ENCODE measurements at places on chromosomes 13 and 19. TPM values are rescaled to one million over a fixed set of nuclear protein-coding genes. Genes with fewer than 3 reads are reported as not detected.
A peak's percentile ranks its signal among the peaks of the same experiment; 100 is the strongest.

The ADGRL1 gene
- total RNA-seq = 9.7 TPM

The COL4A2 gene
- total RNA-seq = 50.0 TPM

- peak; percentile 62 for DNase-seq
Measured at GRCh38 chr19:1122972-1123363, 19.2 kb downstream of the GPX4 start.

GRCh38 chr13:90118467-90119071, 1228.9 kb upstream of the MIR17HG start:
- no peak for DNase-seq

GRCh38 chr13:40275636-40276035, 390.8 kb downstream of the FOXO1 start:
- no peak for DNase-seq

DNA sequence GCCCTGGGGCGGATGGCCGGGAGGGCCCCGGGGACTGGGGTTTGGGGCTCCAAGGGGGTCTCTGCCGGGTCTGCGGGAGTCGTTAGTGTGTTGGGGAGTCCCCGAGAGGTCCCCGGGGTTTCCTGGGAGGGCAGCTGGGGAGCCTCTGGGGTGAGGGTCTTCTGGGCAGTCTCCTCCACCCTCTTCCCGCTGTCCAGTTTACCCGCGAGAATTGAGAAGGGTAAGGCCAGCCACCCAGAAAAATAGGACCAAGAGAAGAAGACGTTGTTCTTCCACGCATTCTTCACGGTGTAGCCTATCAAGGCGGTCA, 1.0 kb upstream of the ETFB start:
- DNase-seq = no peak

- no peak for DNase-seq
Measured at GRCh38 chr19:14580623-14581237, 2.2 kb upstream of the CLEC17A start.

GRCh38 chr19:38402967-38403674, at the start of gene FAM98C:
Gene FAM98C (plus strand): TSS chr19:38403093. CDS start chr19:38403154, 61 bp downstream.
- DNase-seq = peak; percentile 96

DNA sequence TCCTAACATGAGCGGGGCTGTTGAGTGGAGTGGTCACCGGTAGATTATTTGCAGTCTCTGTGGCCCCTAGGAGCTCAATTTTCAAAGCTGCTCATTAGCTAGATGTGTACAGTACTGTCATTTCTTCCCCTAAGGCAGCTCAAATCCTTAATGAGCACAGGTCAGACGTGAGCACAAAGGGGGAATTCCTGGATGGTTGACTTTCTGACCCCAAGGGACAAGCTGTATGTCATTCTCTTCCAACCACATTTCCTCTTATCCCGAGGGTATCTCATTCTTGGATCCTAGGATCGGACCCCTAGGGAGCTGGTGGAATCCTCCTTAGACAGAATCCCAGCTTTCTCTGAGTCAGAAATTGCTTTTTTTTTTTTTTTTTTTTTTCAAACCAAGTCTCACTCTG, 5.7 kb upstream of the OR7G3 start:
- no peak for DNase-seq

- DNase-seq = no peak
Measured at GRCh38 chr19:19026299-19026971, 6.9 kb downstream of the SUGP2 start.

The ZNF208 gene
- not detected for total RNA-seq

GRCh38 chr19:3024870-3025548, 4.1 kb downstream of the TLE2 start:
- no peak for DNase-seq

DNA sequence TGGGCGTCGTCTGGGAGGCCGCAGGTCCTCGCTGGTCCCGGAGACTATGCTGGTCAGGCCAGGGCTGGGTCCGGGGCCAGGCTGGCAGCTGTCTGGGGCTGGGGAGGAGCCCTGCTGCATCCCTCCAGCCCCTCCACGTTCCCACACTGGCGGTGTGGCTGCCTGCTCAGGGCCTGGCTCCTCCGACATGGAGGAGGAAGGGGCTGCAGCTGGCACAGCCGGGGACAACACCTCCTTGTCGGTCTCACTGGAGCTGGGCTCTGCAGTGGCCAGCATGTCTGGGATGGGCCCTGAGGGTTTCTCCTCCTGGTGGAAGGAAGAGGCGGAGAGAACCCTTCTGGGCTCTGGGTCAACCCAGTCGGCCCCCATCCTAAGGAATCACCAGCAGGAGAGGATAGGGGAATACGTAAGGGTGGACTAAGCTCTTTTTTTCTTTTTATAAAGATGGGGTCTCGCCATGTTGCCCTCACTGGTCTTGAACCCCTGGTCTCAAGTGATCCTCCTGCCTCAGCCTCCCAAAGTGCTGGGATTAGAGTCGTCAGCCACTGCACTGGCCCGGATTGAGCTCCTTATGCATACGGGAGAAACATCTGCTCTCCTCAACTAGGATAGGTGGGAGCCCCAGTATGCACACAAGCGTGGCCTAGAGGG, 806 bp downstream of the ZNF414 start:
- no peak for DNase-seq

- no peak for DNase-seq
Measured at GRCh38 chr19:33303791-33304345, 1.5 kb upstream of the CEBPA start.

DNA sequence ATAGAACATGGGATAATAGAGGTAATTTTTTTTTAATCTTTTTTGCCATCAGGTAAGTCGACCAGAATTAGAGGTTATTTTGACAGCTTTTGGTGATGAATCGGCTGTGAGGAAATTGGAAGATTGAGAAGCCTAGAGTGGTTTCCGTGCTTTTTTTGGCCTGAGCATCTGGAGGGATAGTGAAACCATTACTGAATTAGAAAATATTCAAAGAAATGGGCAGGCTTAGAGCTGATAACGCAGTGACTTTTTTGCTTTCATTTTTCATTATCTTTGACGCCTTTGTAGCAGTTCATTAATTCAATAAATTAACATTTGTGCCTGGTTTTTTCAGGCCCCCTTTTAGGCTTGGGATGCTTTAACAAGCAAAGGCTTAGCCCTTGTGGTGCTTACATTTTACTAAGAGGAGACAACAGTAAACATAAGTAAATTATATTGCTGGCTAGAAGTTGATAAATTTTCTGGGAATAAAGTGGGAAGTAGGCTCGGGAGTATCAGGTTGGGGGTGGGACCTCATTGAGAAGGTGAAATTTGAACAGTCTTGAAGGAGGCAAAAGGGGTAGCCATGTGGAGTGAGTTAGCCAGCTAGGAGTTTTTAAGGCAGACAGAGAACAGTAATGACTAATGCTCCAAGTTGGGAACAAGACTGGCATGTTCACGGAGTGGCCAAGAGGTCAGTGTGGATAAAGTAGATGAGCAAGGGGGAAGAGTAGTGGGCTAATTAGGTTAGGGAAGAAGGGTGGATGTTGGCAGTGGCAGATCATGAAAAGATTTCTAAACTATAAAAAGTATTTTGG, 36.5 kb downstream of the GTF2F2 start:
- no peak for DNase-seq

GRCh38 chr13:106804991-106805390, 237.1 kb upstream of the ARGLU1 start:
- DNase-seq = no peak

GRCh38 chr13:19961924-19962323, 3.4 kb downstream of the ZMYM2 start:
- DNase-seq = no peak

DNA sequence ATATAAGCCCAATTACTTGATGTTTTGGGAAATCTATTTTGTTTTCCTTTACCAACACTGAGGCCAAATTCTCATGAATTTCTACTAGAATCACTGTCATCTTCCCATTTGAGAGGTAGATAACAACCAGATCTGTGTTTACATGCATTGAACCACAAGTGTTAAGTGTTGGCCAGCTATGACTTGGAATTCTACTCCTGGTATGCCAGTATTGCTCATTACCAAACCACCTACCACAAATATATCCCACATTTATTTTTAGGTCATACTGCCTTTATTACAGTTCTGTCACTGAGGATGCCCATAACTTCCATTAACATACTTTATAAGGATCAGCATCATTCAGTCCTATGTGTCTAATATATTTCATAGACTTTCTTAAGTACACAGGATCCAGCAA, 328.9 kb downstream of the DIAPH3 start:
- no peak for DNase-seq

DNA sequence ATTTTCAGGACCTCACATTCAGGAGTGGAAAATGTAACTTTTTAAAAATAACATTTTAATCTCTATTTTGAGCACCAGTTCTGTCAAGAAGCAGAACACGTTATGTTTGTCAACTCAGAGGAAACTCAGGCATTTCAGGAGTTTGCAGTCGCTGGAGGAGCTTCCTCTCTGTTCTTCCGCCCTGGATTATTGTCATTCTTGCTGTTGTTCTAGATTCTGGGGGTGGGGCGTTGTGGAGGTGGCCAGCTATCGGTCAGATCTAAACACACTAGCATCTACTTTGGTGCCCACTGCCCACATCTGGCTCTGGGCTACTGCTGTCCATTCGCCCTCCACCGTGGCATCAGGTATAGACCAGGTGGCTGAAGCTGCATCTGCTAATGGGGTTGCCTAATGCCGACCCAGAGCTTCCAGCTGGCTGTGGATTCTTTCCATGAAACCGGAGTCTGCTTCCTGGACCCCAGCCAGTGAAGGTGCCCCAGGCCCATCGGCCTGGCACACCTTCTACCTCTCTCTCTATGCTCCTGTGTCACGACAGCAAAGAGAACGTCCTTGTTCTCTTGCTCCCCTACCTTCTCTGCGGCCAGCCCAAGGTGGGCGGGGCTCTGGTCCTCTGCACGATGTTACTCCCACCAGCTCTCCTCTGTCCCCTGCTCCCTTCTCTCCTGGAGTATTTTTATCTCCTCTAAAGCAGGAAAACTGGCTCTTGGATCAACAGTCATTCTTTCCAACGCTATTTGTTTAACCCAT, 36.7 kb upstream of the DGKH start:
- no peak for DNase-seq

The LRRC63 gene
- 0.16 TPM for total RNA-seq

DNA sequence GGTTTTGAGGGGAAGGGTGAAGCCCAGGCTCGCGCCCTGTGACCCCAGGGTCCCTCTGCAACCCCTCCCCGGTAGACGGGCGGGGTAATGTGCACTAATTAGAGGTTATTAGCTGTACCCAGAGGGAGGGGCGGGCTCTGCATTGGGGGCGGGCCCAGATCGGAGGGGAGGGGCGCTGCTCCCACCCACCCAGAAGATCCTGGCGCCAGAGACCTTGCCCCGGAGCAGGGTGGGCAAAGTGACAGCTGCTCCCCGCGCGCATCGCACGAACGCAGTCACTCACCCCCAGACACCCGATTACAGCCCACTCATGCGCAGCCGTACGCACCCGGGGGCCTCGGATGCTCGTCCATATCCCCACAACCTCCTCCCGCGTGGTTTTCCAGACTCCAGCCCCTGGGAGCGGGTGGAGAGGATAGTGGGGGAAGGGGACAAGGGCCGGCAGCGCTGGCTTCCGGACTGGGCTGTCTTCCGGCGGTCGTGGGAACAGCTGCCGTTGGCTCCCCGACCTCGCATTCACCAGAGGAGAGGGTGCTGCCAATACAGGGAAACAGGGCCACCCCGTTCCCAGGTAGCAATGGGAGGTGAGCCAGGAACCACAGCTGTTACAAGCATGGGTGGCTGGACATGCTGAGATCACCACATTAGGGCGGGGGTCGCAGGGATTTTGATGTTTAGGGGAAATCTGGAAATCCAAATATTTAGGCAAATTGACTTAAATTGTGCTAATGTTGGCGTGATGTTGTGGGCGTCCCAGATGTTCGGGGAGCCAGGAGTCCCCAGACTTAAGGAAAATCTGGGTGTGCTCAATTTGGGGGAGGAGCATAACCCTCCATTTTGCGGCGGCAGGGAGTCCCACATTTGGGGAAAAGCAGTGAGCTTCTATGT, 2.9 kb upstream of the HOOK2 start:
- peak; percentile 94 for DNase-seq

DNA sequence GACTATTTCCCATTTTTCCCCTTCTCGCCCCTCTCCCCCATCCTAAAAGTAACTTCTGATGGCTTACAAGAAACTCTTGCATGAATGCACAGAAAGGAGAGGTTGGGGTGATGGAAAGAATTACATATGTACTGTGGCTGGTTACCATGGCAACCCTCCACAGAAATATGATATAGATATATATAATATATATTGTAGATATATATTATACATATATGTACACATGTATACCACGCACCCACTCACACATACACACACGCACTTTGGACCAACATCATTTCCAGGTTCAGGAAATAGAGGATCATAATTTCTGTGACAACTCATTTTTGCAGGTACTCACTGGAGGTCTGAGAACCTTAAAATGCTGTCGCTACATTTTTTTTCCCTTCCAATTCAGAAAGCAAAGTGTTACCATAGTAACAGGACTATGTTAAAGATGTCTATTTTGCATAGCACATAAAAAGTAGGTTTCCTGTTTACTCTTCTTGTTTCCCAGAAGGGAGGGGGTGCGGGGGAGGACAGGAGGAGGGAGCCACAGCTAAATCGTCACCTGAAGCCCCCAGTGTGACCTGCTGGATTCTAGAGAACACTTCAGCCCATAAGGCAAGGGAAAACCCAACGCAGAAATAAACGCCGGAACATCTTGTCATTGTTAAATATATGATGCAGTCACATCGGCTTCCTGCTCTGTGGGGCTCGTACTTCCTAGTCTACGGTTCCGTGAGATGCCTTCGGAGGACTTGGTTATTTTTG, 44.7 kb downstream of the EFNB2 start:
- DNase-seq = no peak

DNA sequence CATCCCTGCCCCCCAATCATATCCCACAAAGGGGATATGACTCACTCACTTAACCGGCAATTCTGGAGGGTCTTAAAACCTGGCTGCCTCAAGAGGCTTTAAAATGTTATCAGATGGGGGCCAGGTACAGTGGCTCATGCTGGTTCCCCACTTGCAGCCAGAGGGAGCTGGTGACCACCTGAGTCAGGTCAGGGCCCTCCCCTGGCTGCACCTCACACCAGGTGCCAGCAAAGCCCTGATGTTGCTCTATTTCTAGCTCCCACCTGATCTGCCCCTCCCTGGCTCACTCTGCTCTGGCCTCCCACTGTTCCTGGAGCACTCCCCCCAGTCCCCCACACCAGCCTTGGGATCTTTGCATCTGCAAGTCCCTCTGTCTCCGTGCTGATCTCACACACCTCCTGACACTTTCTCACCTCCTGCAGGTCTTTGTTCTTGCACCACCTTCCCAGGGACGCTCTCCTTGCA, 14.2 kb downstream of the HPN start:
- DNase-seq = no peak

The ZNF829 gene
- 0.25 TPM for total RNA-seq

GRCh38 chr13:20407759-20408158, 117.9 kb downstream of the CRYL1 start:
- no peak for DNase-seq

- DNase-seq = no peak
Measured at GRCh38 chr19:7832781-7833180, 2.8 kb downstream of the EVI5L start.

DNA sequence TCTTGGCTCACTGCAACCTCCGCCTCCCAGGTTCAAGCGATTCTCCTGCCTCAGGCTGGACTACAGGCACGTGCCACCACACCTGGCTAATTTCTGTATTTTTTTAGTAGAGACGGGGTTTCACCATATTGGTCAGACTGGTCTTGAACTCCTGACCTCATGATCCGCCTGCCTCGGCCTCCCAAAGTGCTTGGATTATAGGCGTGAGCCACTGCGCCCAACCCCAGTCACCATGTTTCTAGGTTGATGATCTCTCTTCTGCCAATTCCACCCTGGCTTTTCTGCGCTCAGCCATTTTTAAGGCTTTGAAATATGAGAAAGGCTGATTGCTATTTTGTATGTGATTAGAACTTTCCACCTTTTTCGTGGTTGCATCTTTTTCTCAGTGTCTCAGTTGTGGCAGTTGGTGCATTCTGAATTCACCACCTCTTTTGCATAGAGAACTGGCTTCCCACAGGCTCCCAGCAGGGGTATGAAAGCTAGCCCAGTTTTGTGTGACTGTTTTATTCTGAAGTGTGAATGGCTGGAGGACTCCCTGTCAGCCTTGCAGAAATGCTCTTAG, 15.5 kb downstream of the CEACAM1 start:
- DNase-seq = no peak

Data from MG63 (cell line).